ENCODE measurements at places on chromosomes 4 and X.

GRCh38 chr4:185955151-185955770, 113.7 kb upstream of the TLR3 start:
- DNase-seq, result no peak

GRCh38 chrX:148647651-148648050, 147.2 kb downstream of the AFF2 start:
- no peak for DNase-seq

DNA sequence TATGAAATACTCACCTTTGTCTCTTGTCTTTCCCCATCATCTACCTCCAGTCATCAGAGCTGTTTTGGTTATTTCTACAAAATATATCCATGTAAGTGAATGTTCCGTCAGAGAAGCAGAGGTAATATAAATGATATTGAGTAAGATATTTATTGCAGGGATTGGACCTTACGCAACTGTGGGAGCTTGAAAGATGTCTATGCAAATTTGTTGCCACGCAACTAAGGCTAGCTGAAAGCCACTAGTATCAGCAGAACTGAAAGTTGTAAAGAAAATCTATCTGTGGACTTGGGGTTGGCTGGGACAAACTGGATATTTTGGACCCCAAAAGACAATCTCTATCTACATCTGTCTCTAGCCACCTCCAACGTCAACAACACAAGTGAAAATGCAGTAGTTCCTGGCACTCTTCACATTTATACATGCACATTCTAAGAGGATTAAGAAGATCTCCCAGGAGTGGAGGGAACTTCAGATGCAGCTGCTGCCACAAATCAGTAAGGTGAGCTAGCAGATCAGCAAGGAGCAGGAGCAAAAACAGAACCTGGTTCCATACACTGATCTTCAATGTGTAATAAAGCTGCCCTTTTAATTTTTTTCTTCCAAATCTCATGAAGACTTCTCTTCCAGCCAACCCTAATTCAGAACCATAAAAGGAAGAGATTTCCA, 8.5 kb upstream of the CCSER1 start:
- no peak for DNase-seq

GRCh38 chrX:24097741-24098260, 43.0 kb downstream of the EIF2S3 start:
- DNase-seq, result no peak

- DNase-seq, result peak; percentile 46
Measured at GRCh38 chr4:143514497-143514896, 995 bp downstream of the SMARCA5 start.

GRCh38 chr4:8290701-8290970, 21.1 kb downstream of the HTRA3 start:
- no peak for DNase-seq

DNA sequence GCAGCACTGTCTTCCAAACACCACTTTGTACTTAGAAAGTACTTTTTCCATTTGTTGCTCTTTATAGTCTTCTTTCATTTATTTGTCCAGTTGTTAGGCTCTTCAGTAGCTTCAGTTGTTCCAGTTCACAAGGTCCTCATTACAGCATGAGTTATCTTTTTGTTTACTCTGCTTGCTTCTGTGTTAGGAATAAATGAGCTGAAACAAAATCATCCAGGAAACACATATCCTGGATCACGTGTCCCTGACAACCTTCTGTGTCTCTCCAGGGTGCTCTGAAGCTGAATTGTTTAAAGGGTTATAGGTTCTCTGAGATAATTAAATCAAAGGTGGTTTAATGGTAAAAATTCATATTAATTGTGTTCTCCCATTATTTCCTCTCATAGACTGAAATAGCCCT, 19.9 kb upstream of the KLHL8 start:
- DNase-seq, result no peak

GRCh38 chr4:14386196-14386595, 616.1 kb upstream of the CPEB2 start:
- no peak for DNase-seq

- no peak for DNase-seq
Measured at GRCh38 chr4:121794505-121795188, 6.5 kb upstream of the EXOSC9 start.
